ENCODE measurements at places on chromosomes 6 and 20.

GRCh38 chr6:94050515-94050914, 631.2 kb upstream of the EPHA7 start:
- no peaks in the 10 kb centered on the region for H3K36me3 ChIP-seq
- H3K27me3 ChIP-seq: no peaks in the 10 kb centered on the region
- peaks cover 42% of the 10 kb centered on the region for H3K4me1 ChIP-seq
- no peak overlapping the region for H3K4me3 ChIP-seq
- no peak for DNase-seq
- H3K27ac ChIP-seq: no peak overlapping the region

DNA sequence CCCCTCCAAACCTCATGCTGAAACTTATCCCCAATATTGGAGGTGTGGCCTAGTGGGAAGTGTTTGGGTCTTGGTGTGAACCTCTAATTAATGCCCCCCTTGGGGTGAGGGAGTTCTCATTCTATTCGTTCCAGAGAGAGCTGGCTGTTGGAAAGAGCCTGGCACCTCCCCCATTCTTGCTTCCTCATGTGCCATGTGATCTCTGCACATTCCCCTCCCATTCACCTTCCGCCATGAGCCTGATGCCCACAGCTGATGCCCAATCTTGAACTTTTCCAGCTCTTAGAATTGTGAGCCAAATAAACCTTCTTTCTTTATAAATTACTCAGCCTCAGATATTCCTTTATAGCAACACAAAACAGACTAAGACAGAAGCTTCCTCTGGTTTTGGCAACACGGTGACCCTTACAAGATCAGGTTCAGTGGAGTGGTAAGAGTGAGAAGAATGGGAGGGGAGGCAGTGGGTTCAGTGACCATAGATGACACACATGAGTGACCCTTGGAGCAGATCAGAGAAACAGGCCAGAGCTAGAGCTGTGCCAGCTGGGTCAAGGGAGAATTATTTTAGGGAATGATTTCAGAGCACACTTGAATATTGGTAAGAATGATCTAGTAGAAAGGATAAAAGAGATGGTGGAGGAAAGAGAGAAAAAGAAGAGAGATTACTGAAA, 176.4 kb downstream of the LY86 start:
- no peak for DNase-seq
- H3K36me3 ChIP-seq: no peaks in the 10 kb centered on the region
- H3K27ac ChIP-seq: no peak overlapping the region

GRCh38 chr6:105786890-105787655, 299.1 kb upstream of the PRDM1 start:
- H3K27me3 ChIP-seq: peaks cover 11% of the 10 kb centered on the region
- no peaks in the 10 kb centered on the region for H3K36me3 ChIP-seq
- no peak overlapping the region for H3K27ac ChIP-seq

DNA sequence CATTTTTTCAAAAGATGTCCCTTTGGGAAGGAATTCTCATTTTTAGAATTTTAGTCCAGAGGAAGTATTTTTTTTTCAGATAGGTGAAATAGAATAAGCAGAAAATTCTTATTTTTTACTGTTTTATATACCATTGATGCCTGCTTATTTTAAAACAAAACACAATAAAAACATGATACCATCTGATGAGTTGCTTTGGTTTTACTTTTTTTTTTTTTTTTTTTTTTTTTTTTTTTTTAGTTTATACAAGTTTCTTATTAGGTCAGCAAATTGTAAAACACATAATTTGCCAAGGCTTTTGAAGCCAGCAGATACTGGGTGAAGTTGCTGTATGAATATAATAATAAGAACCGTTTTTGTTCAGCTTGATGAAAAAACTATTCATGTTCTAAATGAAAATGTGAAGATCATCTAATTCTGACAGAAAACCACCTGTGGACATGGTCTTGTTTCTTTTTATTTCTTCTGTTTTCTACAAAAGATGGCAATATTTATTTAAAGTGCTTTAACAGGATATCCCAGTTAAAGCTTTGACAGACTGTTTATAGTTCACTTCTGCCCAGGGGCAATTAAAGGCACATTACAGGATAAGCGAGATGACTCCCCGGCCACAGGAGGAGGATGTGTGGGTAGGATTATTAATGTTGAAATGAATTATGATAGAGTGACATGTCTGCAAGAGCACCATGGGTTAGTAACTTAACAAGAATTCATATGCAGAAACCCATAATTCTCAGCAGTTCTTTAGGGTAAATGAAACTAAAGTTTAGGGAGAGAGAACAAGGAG, 31.1 kb downstream of the MYB start:
- H3K27ac ChIP-seq: peak overlapping the region; percentile 19
- H3K4me1 ChIP-seq: peaks cover 10% of the 10 kb centered on the region
- no peaks in the 10 kb centered on the region for H3K27me3 ChIP-seq
- peaks cover 4% of the 10 kb centered on the region for H3K36me3 ChIP-seq
- H3K4me3 ChIP-seq: no peak overlapping the region
- no peak for DNase-seq

GRCh38 chr6:144624246-144624645, 339.1 kb downstream of the UTRN start:
- H3K36me3 ChIP-seq: no peaks in the 10 kb centered on the region
- no peak for DNase-seq
- no peak overlapping the region for H3K4me3 ChIP-seq
- peaks cover 10% of the 10 kb centered on the region for H3K4me1 ChIP-seq

DNA sequence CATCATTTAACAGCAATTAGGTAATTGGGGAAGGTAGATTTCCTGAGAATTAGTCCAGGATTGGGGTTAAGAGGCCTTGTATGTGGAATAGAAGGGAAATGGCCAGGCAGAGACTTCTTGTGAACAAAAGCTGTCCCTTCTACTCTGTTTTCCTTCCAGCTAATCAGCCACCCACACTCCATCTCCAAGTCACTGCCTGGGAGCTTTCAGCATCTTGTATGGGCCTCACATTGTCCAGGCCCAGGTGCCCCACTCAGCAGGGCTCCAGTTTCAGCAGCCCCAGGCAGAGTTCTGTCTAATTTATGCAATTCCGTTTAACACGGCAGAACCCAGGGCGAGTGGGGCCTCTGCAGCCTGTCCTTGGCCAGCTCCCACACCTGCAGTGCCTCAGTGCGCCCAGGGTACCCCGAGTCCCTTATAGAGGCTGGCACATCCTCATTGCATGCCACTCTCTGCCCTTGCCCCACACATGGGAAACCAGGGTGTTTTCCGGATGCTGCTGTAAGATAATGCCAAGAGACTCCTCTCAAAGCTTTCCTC, 113.0 kb downstream of the EDN3 start:
- no peak overlapping the region for H3K4me3 ChIP-seq
- peaks cover 25% of the 10 kb centered on the region for H3K27me3 ChIP-seq
- DNase-seq: no peak
- peaks cover 18% of the 10 kb centered on the region for H3K4me1 ChIP-seq

DNA sequence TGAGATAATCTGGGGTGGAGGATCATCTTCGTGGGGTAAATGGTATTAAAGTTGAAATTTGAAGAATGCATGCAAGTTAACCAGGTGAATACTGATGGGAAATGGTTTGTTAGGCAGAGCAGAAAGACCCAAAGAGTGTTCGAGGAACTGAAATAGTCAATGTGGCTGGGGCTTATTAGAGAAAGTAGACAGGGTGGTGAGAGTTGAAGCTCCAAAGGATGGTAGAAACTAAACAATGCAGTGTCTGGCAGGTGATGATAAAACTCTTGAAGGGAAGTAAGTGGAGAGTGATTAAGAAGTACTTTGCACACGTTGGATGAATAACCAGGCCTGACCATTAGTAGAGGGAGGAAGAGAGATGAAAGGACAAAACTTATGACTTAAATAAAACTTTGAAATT, 39.8 kb upstream of the CENPW start:
- no peaks in the 10 kb centered on the region for H3K4me1 ChIP-seq
- no peaks in the 10 kb centered on the region for H3K27me3 ChIP-seq
- H3K4me3 ChIP-seq: no peak overlapping the region
- no peaks in the 10 kb centered on the region for H3K36me3 ChIP-seq
- no peak overlapping the region for H3K27ac ChIP-seq

GRCh38 chr6:127073222-127073621, 45.2 kb upstream of the RSPO3 start:
- peaks cover 7% of the 10 kb centered on the region for H3K4me1 ChIP-seq
- no peak for DNase-seq
- H3K27ac ChIP-seq: no peak overlapping the region
- H3K36me3 ChIP-seq: no peaks in the 10 kb centered on the region
- H3K27me3 ChIP-seq: no peaks in the 10 kb centered on the region

GRCh38 chr20:44973053-44973452, 6.7 kb downstream of the STK4 start:
- DNase-seq: no peak
- peaks cover 24% of the 10 kb centered on the region for H3K36me3 ChIP-seq
- no peaks in the 10 kb centered on the region for H3K27me3 ChIP-seq
- H3K4me3 ChIP-seq: no peak overlapping the region

- no peak overlapping the region for H3K4me3 ChIP-seq
- no peak for DNase-seq
- H3K4me1 ChIP-seq: peaks cover 26% of the 10 kb centered on the region
- no peaks in the 10 kb centered on the region for H3K27me3 ChIP-seq
Observed at GRCh38 chr20:40651151-40651550, 37.9 kb downstream of the MAFB start.

DNA sequence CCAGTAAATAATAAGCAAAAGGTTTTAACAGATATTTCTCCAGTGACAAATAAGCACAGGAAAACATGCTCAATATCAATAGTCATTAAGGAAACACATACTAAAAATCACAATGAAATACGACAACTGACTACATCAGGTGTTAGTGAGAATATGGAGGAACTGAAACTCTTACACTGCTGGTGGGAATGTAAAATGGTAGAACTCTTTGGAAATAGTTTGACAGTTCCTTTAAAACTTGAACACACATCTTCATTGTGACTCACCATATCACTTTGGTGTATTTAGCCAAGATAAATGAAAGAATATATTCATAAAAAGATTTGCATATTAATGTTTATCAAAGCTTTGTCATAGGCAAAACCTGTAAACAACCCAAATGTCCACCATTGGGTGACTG, 11.3 kb upstream of the MAP3K5 start:
- no peaks in the 10 kb centered on the region for H3K4me1 ChIP-seq
- DNase-seq: no peak
- H3K36me3 ChIP-seq: no peaks in the 10 kb centered on the region
- no peak overlapping the region for H3K4me3 ChIP-seq

DNA sequence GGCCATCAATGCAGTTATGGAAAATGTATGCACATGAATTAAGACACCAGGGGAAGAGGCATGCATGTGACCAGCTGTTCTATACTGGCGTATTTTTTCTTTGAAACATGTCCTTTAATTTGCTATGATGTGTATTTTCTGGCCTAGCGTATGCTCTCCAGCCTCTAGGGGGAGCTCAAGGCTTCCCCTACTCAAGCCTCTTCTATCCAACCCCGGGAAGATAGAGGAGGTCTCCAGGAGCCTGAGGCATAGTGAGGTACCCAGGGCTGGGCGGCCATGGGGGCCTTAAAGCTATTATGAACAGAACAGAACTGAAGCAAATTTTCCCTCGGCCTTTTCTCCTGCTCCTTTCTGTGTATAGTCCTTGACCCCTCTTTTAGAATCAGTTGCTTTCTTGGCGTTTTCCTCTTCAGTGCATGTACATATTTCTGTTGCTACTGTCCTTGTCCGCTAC, 528.9 kb downstream of the MAFB start:
- H3K27ac ChIP-seq: no peak overlapping the region
- H3K36me3 ChIP-seq: no peaks in the 10 kb centered on the region
- H3K4me1 ChIP-seq: no peaks in the 10 kb centered on the region
- H3K4me3 ChIP-seq: no peak overlapping the region
- no peak for DNase-seq
- peaks cover 3% of the 10 kb centered on the region for H3K27me3 ChIP-seq

- no peak for DNase-seq
- H3K36me3 ChIP-seq: peaks cover 41% of the 10 kb centered on the region
- no peaks in the 10 kb centered on the region for H3K27me3 ChIP-seq
- H3K4me1 ChIP-seq: peaks cover 7% of the 10 kb centered on the region
- H3K4me3 ChIP-seq: no peak overlapping the region
Observed at GRCh38 chr6:22106451-22106850, 190.4 kb downstream of the PRL start.

DNA sequence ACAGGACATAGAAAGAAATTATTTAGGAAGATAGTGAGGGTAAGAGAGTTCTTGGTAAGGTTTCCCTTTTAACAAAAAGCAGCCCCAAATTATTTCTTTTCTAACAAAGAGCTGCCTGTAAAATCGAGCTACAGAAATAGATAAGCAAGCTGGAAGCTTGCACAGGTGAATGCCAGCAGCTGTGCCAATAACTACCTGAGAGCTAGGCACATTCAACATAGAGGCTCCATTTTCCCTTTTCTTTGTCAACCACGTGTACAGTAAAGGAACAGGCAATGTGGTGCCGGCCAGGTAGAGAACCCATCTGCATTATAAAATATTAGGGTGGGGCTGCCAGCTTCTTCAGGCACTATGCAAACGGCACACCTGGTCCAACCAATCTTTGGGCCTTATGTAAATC, 341.6 kb upstream of the JAG1 start:
- H3K4me3 ChIP-seq: no peak overlapping the region
- no peaks in the 10 kb centered on the region for H3K4me1 ChIP-seq
- DNase-seq: no peak

GRCh38 chr20:42846784-42847490, 342.8 kb downstream of the PTPRT start:
- no peaks in the 10 kb centered on the region for H3K27me3 ChIP-seq
- no peaks in the 10 kb centered on the region for H3K36me3 ChIP-seq
- DNase-seq: no peak
- no peaks in the 10 kb centered on the region for H3K4me1 ChIP-seq
- H3K27ac ChIP-seq: no peak overlapping the region

DNA sequence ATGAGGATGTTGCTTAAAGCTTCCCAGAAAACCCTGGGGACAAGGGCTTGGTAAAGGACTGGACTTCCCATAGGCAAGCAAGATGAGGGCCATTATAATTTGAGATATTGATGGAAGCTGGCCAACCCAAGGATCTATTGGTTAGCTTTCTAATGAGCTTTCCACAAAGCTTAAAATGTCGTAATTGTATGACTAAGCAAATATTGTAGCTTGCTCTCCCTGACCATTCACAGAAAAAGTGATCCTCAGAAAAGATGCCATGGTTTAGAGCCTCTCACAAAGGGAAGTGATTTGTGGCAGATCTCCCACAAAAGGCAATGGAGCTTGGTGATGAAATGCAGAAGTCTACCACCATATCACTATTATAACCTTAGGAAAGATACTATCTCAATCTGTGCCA, 13.6 kb downstream of the IL17F start:
- peaks cover 30% of the 10 kb centered on the region for H3K4me1 ChIP-seq
- H3K36me3 ChIP-seq: no peaks in the 10 kb centered on the region
- no peak for DNase-seq

GRCh38 chr6:9623985-9624384, 790.9 kb downstream of the TFAP2A start:
- H3K27me3 ChIP-seq: no peaks in the 10 kb centered on the region
- H3K36me3 ChIP-seq: peaks cover 2% of the 10 kb centered on the region
- H3K4me3 ChIP-seq: no peak overlapping the region
- no peaks in the 10 kb centered on the region for H3K4me1 ChIP-seq
- no peak for DNase-seq

GRCh38 chr6:8131265-8131897, 29.0 kb upstream of the EEF1E1 start:
- H3K4me1 ChIP-seq: peaks cover 7% of the 10 kb centered on the region
- peak overlapping the region; percentile 58 for H3K4me3 ChIP-seq
- peak overlapping the region; percentile 48 for H3K27ac ChIP-seq

- no peaks in the 10 kb centered on the region for H3K36me3 ChIP-seq
- H3K27me3 ChIP-seq: no peaks in the 10 kb centered on the region
- peak overlapping the region; percentile 81 for H3K27ac ChIP-seq
- peaks cover 30% of the 10 kb centered on the region for H3K4me1 ChIP-seq
- H3K4me3 ChIP-seq: no peak overlapping the region
Observed at GRCh38 chr6:121531658-121532169, 96.3 kb downstream of the GJA1 start.
